ENCODE measurements at places on chromosomes 3 and 15.

- no peak overlapping the region for H3K4me3 ChIP-seq
- H3K27ac ChIP-seq, result no peak overlapping the region
- no peaks in the 10 kb centered on the region for H3K36me3 ChIP-seq
- DNase-seq, result no peak
- H3K27me3 ChIP-seq, result no peaks in the 10 kb centered on the region
Observed at GRCh38 chr3:97810779-97811390, 10.9 kb upstream of the CRYBG3 start.

- no peak overlapping the region for H3K4me3 ChIP-seq
Observed at GRCh38 chr3:38558864-38559263, 62.7 kb downstream of the EXOG start.

DNA sequence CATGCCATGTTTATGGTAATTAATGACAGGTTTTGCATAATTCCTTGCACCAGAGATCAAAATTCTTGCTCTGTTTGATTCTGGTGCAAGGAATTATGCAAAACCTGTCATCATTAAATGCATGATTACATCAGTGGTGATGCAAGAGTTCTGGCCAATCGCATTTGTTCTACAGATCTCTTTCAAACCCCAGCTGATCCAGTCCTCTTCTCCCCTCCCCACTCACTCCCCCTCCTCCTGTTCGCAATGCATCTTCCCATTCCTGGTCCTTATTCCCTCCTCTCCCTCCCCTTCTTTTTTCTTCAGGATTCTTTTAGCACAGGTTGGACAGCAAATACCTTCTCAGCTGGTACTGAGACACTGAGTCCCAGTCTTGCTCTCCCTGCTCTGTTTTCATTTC, 82.1 kb downstream of the GABRB3 start:
- no peaks in the 10 kb centered on the region for H3K4me1 ChIP-seq
- no peaks in the 10 kb centered on the region for H3K36me3 ChIP-seq

- DNase-seq, result no peak
- H3K36me3 ChIP-seq, result no peaks in the 10 kb centered on the region
- H3K27ac ChIP-seq, result peak overlapping the region; percentile 77
- H3K4me3 ChIP-seq, result peak overlapping the region; percentile 80
- peaks cover 59% of the 10 kb centered on the region for H3K4me1 ChIP-seq
- no peaks in the 10 kb centered on the region for H3K27me3 ChIP-seq
Observed at GRCh38 chr15:63601704-63602185, 4.6 kb downstream of the FBXL22 start.

- H3K27ac ChIP-seq, result no peak overlapping the region
- no peaks in the 10 kb centered on the region for H3K36me3 ChIP-seq
- H3K4me1 ChIP-seq, result no peaks in the 10 kb centered on the region
- no peak for DNase-seq
Observed at GRCh38 chr3:117666325-117666724, 956.7 kb downstream of the TUSC7 start.

- H3K4me1 ChIP-seq, result peaks cover 37% of the 10 kb centered on the region
- peaks cover 9% of the 10 kb centered on the region for H3K27me3 ChIP-seq
- DNase-seq, result no peak
- peak overlapping the region; percentile 24 for H3K4me3 ChIP-seq
- H3K36me3 ChIP-seq, result no peaks in the 10 kb centered on the region
- H3K27ac ChIP-seq, result no peak overlapping the region
Observed at GRCh38 chr3:27714692-27715453, 7.2 kb downstream of the EOMES start.

Measured in vagina (tissue), 2 donors.